GM23338 (cell line): ENCODE measurements at places on chromosomes 2 and 18. TPM values are rescaled to one million over a fixed set of nuclear protein-coding genes. Genes with fewer than 3 reads are reported as not detected.
A peak's percentile ranks its signal among the peaks of the same experiment; 100 is the strongest.

The SLC14A1 gene
- 0.21 TPM in 1 of 2 replicates, not detected in the other for total RNA-seq

The NEB gene
- 8.2 and 13.7 TPM in 2 replicates for total RNA-seq

DNA sequence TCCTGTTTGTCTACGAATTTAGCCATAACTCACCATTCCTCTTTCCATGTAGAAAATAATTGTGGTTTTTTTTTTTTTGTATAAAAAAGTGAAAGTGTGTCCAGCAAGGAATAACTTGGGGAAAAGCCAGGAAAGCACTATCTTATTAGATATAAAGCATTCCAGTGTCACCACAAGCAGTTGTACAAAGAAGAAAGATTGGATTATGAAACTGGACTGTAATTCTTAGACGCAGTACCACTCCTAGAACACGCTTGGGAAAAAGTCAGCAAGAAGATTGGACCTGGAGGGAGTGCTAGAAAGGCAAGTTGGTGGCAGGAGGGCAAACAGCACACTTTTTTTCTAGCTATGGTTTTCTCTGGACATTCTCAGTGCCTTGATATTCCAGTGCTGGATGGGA, 186.7 kb downstream of the PARD3B start:
- H3K4me3 ChIP-seq = no peak overlapping the region
- H3K36me3 ChIP-seq = no peaks in the 10 kb centered on the region
- H3K27ac ChIP-seq = no peak overlapping the region
- no peak for DNase-seq
- H3K4me1 ChIP-seq = peaks cover 10% of the 10 kb centered on the region
- H3K27me3 ChIP-seq = no peaks in the 10 kb centered on the region

DNA sequence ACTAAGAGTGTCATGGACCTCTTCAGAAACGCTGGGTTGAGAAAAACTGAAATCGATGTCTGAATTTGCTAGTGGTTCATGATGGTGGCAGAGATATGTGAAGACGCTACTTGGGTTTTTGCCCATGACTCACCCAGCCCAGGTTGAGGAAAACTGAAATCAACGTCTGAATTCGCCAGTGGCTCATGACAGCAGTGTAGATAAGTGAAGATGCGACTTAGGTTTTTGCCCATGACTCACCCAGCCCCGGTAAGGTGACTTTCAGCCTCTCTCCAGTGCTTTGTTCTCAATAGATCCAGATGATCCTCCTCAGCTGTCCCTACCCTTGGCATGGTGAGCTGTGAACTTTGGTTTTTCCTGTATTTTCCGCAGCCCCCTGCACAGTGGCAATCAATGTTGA, 105.3 kb upstream of the SIX3 start:
- H3K27me3 ChIP-seq = no peaks in the 10 kb centered on the region
- H3K4me3 ChIP-seq = no peak overlapping the region
- DNase-seq = no peak
- no peaks in the 10 kb centered on the region for H3K4me1 ChIP-seq
- H3K36me3 ChIP-seq = no peaks in the 10 kb centered on the region

DNA sequence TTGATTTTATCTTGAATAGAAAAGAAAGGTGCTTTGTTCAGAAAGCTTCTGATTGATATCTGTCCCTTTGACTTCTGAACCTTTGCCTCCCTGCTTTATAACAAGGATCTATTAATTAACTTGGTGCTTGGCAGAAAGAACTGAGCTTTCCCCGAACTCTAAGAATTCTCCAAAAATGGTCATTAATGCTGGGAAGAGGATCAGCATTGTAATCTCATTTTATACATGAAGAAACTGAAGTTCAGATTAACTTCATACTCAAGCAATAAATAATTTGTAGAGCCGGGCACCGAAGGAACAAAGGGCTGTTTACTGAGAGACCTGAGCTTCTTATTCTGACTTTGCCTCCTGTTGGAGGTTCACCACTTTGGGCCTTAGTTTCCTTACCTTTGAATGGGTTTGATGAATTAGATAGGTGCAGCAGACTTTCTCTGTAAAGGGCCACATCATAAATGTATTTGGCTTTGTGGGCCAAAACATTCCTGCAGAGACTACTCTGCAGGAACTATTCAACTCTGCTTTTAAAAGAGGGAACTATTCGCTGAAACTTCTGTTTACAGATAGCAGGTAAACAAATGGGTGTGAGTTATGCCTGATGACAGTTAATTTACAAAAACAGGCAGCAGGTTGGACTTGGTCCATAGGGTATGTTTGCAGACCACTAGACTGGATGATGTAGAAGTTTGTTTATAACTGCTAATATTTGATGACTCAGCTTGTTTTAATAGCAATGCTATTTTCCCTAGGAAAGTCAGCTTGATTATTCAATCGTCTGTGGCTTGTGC, 272.9 kb downstream of the TGIF1 start:
- H3K4me3 ChIP-seq = no peak overlapping the region
- H3K4me1 ChIP-seq = peaks cover 27% of the 10 kb centered on the region
- H3K36me3 ChIP-seq = no peaks in the 10 kb centered on the region
- H3K27ac ChIP-seq = no peak overlapping the region
- H3K27me3 ChIP-seq = no peaks in the 10 kb centered on the region

DNA sequence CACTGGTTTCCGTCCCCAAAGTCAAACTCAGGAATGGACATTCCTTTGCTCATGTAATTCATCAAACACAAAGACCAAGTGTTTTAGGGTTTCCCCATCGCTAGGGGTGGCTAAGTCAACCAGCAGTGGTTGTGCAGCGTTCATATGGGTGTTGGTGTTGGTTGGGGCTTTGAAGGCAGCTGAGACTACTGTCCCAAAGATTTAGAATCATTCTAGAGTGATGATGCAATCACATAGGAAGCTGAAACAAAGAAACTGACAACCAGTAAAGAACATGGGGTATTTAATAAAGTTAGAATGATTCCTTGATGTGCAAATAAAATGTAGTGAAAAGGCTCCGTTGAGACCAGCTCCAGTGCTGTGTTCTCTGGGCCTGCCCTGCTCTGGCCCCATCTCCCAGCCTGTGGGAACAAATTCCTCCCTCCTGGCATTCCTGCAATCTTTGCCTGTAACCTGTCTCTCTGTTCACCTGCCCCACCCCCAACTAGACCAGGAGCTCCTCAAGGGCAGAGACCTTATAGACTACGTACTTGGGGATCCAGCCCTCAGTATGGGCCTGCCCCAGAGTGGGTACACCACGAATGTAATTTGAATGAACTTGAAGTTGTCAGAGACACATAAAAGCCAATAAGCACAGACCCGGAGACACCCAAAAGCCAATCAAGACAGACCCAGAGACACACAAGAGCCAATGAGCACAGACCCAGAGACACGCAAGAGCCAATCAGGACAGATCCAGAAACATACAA, 191.7 kb upstream of the TWIST2 start:
- H3K27me3 ChIP-seq = no peaks in the 10 kb centered on the region
- H3K4me3 ChIP-seq = no peak overlapping the region
- H3K4me1 ChIP-seq = peaks cover 4% of the 10 kb centered on the region; the same call in 1 of the 2 replicates
- DNase-seq = peak; percentile 6

DNA sequence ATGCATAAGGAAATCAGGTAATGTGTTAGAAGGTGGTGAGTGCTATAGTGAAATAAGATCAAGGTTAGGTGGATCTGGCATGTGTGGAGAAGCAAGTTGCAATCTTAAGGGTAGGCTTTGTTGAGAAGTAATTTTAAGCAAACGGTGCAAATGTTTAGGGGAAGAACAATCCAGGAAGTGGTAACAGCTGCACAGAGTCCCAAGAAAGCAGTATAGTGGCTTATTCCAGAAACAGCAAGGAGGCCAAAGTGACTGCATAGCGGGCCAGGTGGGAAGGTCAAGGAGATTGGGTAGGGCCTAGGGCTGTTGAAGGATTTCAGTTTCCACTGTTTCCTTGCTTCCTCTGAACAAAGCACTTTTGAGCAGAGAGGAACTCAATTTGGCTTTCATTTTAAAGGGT, 30.0 kb upstream of the RAB1A start:
- no peaks in the 10 kb centered on the region for H3K27me3 ChIP-seq
- H3K27ac ChIP-seq = no peak overlapping the region
- H3K36me3 ChIP-seq = no peaks in the 10 kb centered on the region
- no peak overlapping the region for H3K4me3 ChIP-seq
- H3K4me1 ChIP-seq = no peaks in the 10 kb centered on the region; the same call in 1 of the 2 replicates
- DNase-seq = no peak

DNA sequence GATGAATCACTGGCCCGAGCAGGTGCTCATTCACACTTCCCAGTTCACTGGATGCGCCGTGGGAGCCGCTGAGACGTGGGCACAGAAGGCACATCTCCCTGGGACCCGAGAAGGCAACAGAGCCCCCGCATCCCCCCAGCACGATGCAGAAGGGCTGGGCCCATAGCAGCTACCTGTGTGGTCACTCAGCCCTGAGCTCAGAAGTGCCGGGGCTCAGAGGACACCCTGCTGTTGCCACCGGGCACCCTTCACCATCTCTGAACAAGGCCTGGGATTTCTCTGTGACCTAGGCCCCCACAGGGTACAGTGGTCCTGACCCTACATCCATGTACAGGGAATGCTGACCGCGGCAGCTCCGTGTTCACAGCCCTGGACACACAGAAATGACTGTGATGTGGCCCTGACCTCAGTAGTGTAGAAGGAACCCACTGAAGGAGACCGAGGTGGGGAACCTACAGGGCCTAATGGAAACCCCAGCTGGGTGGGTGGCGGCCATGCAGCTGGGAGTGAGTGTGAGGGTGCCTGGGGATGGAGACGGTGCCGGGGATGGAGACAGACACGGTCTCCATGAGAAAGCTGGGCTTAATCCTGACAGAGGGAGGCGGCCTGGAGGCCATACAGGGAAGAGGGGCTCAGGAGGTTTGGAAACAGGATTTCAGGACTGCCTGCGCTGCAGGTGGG, 111.9 kb upstream of the OTOS start:
- H3K36me3 ChIP-seq = no peaks in the 10 kb centered on the region
- H3K4me3 ChIP-seq = no peak overlapping the region
- H3K27ac ChIP-seq = no peak overlapping the region
- no peaks in the 10 kb centered on the region for H3K27me3 ChIP-seq

DNA sequence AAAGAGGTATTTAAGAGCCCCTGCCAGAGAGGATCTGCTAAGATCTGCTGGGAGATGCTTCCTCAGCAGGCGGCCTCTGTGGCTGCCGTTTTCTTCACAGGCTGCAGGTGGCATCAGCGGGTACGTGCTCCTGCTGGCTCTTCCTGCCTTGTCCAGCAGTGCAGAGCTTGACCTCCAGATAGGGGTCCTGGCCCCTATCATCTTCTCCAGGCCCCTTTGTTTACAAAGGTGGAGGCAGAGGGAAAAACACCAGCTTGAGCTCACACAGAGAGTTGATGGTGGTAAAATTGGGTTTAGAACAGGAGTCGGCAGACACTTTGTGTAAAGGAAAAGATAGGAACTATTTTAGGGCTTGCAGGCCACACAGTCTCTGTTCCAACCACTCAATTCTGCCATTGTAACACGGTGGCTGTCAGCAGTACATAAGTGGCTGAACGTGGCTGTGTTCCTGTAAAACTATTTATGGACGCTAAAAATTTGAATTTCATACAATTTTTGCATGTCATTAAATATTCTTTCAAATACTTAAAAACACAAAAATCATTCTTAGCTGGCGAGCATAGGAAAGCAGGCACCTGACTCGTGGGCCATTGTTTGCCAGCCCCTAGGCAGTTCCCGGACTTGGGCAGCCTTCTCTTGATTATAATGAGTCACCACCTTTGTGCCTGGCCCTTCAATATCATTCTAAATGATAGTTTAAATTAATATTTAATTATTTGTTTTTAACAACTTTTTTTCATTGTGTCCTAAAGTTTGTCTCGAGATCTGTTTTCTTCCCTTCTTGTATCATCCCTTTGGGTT, 98.2 kb upstream of the B3GNT7 start:
- peak; percentile 84 for DNase-seq
- H3K27ac ChIP-seq = peak overlapping the region; percentile 73
- no peaks in the 10 kb centered on the region for H3K36me3 ChIP-seq
- no peaks in the 10 kb centered on the region for H3K27me3 ChIP-seq
- H3K4me3 ChIP-seq = no peak overlapping the region

DNA sequence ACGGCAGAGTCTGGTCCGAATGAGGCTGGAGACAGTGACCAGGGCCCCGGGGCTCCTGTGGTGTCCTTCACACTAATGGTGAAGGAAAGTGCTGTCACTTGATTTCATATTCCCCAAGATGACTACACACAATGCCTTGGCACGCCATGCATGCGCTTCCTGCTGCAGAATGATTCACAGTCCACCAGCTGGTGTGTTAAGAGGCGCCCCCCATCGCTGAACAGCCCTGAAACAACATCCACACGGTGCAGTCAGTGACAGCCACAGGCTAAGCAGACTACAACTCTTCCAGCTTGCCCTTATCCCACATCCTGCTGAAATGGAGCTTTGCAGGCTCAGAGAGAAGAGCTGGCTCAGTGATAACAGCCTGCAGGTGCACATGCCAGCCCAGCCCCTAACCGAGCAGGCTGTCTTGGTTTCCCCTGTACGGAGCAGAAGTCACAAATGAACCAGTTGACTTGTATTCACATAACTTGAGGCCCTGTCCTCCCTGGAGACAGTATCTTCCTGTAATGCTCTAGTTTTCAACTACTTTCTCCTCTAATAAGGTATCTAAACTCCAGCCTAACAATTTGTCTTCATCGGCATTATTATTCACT, 24.3 kb upstream of the CDH20 start:
- H3K4me3 ChIP-seq = no peak overlapping the region
- no peaks in the 10 kb centered on the region for H3K4me1 ChIP-seq
- no peaks in the 10 kb centered on the region for H3K27me3 ChIP-seq
- no peak overlapping the region for H3K27ac ChIP-seq
- no peaks in the 10 kb centered on the region for H3K36me3 ChIP-seq
- no peak for DNase-seq

DNA sequence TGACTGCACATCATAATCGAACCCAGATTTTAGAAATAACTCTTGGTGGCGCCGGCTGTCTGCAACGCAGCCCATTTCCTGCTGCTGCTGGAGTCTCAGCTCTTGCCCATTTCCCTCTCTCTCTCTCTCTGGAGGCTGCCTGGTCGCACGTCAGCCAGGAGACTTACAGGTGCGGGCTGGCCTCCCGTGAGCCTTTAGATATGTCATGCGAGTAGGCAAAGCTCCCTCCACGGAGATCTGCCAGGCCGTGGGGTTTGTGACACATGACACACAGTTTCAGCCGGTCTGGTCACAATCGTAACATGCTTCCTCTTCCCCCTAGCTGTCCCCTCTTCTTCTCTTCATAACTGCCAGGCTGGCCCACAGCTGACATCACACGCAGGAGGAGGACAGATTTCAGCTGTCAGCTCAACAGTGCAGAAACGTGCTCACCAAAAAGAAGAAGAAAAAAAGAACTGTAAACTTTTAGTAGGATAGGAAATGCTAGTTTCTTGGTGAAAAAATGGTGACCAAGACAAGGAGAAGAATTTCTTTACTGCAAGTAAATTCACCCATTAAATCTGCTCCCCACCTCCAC, 489.3 kb downstream of the ZNF516 start:
- DNase-seq = no peak
- no peaks in the 10 kb centered on the region for H3K4me1 ChIP-seq
- H3K36me3 ChIP-seq = no peaks in the 10 kb centered on the region
- no peaks in the 10 kb centered on the region for H3K27me3 ChIP-seq
- H3K4me3 ChIP-seq = no peak overlapping the region

DNA sequence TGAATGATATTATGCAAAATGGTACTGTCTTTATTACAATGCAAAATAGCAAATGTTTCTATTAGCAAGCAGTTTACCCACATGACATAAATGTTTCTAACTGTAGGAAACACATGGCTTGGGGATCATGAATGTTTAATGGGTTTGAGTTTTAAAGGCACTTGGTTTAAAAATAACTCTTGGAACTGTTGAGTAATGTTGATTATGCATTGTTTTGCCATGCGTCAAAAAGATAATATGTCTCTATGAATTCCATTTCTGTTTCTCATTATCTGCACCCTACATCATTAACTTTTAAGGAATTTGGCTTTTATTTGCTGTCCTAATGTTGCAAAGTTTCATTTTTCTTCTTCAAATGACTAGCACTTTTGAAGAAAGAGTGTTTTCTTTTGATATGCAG, 1355.5 kb downstream of the SUCLG1 start:
- no peak overlapping the region; the same call in 1 of the 2 replicates for H3K27ac ChIP-seq
- DNase-seq = no peak
- no peaks in the 10 kb centered on the region for H3K36me3 ChIP-seq
- H3K4me1 ChIP-seq = no peaks in the 10 kb centered on the region
